NCI-H1436 treated with DMSO at 0.1 percent for 48 hours (cell line): ENCODE measurements at places on chromosomes 2 and 18.

- DNase-seq, result no peak
These were observed 23.9 kb downstream of the PRKCE start for GRCh38 chr2:45675263-45675812.

GRCh38 chr18:76431437-76432273, 63.4 kb downstream of the ZNF516 start:
- DNase-seq, result no peak

- DNase-seq, result no peak
These were observed 35.4 kb downstream of the MBP start for GRCh38 chr18:77096936-77097886.

DNA sequence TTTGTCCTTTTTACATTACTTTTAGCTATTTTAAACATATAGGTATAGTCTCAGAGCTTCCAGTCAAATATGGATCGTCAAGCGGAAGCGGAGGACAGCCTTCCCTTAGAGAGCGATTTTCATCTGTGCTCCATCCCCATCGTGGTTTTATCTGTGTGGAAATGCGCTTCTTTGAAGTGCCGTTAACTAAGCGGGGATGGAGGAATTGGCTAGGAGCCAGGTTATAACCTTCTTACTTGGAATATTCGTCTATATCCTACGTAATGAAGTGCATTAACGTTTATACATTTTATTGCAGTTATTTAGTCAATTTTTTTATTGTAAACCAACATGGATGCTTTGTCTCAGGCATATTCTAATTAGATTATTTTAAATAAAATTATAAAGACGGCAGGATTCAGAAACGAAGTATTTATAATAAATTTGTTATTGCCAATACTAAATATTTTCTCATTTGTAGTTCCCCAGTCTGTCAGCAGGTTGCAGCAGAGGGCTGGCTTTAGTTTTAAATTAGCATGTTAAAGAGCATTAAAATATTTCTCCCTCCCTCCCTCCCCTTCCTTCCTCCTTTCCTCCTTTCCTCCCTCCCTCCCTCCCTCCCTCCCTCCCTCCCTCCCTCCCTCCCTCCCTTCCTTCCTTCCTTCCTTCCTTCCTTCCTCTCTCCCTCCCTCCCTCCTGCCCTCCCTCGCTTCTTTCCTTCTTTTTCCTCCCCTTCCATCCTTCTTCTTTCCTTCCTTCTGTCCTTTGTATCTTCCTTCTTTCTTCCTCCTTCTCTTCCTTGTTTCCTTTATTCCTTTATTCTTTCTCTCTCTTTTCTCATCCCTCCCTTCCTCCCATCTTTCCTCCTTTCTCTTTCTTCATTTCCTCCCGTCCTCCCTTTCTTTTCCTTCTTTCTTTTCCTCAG, 80.6 kb upstream of the DOCK10 start:
- DNase-seq, result no peak

DNA sequence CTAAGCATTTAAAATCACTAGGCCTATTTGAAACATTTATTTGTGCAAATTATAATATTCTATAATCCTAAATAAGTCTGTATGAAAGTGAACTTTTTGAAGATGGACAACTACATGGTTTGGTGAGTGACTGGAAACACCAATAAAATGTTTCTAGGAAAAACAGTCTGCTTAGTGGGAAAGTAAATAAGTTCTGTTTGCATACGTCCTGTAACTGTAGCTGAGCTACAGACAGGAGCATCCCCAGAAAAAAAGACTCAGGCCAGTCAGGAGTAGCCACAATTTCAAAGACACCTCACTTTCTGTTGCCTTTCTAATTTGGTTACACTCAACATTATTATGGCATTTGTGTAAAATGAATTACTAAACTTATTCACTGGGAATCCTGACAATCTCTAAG, 28.4 kb upstream of the KCNJ3 start:
- DNase-seq, result no peak

GRCh38 chr18:58527285-58527951, 101.5 kb downstream of the ALPK2 start:
- DNase-seq, result no peak

GRCh38 chr2:21358976-21359375, 235.2 kb downstream of the TDRD15 start:
- no peak for DNase-seq

GRCh38 chr2:27316655-27317412, 6.1 kb downstream of the MPV17 start:
- DNase-seq, result no peak

GRCh38 chr2:50443288-50443687, 588.6 kb downstream of the NRXN1 start:
- DNase-seq, result no peak

DNA sequence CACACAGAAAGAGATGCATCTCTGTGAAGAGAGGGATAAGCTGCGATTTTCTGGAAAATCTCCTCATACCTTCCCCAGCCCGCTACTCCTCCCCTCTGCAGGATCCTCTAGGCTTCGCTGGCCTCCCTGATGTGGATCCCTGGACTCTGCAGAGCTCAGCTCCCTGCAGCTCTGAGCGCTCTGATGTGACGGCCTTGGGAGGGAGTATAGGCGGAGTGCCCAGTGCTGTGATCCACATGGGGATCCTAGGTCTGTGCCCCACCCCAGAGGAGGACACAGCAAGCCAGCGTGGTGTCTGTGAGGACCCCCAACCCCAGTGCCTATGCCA, 111.0 kb downstream of the GYPC start:
- no peak for DNase-seq

- no peak for DNase-seq
These were observed 25.2 kb upstream of the RGPD4 start for GRCh38 chr2:107801498-107801897.

DNA sequence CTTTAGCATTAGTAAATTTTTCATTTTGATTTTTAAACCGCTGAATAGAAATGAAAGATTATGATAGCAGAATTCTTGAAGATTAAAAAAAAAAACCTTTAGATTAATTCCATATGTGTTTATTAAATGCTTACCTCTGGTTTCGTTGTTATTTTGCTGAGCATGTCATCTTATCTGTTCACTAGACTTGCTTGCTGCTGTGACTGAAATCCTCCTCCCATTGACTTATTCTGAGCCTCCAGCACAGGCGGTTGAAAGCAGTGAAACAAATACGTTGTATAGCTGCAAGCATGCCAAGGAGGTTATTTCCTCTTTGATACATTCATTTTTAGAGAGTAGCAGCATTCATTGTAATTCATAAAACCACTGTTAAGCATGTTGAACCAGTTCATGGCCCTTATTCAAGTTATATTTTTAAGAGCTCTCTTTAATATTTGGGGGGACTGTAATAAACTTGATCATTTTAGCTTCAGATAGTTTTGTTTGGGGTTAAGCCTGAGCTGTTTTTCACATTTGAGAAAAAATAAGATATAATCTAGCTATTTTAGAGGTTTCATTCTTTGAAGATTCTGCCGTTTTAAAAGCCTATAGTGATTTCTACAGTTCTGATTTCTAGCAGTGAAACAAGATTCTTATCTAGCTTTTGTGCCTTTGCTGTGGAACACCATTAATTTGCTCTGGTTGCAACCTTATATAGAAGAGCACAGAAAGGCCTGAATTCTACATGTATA, at the start of gene HTR2B:
HTR2B (minus strand) TSS at position 205 of the 731 bp plus-strand sequence. CDS start 1,278 bp downstream, outside the sequence.
- DNase-seq, result no peak

- DNase-seq, result no peak
These were observed 284.3 kb upstream of the SPRED2 start for GRCh38 chr2:65716698-65717097.
